Naive thymus-derived CD8-positive, alpha-beta T cell (primary cell): ENCODE measurements at places on chromosomes 7 and 10.
A peak's percentile ranks its signal among the peaks of the same experiment; 100 is the strongest.

DNA sequence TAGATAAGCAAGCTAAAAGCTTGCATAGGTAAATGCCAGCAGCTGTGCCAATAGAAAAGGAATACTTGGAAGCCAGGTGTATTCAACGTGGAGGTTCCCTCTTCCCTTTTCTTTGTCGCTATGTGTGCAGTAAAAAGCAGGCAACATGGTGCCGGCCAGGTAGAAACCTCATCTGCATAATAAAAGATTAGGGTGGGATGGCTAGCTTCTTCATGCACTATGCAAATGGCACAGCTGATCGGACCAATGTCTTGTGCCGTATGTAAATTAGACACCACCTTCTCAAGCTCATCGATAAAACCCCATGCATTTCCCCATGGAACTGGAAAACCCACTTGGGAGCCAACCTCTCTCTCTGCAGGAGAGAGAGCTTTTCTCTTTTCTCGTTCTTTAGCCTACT lies 150.9 kb upstream of the FOXK1 start:
- DNase-seq = no peak

- no peak for DNase-seq
Observed at GRCh38 chr7:17404006-17404405, 105.6 kb downstream of the AHR start.

DNA sequence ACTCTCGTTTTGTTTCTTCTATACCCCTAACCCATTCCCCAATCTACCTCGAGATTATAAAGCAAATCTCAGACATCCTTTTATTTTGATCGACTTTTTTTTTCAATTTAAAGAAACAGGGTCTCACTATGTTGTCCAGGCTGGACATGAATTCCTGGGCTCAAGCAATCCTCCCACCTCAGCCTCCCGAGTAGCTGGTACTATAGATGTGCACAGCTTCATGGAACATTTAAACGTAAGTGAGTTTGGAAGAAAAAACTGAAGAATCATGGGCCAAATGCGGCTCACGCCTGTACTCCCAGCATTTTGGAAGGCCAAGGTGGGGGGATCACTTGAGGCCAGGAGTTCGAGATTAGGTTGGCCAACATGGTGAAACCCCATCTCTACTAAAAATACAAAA lies 96.0 kb downstream of the UPF2 start:
- no peak for DNase-seq

GRCh38 chr7:15749631-15750030 lies 63.1 kb upstream of the MEOX2 start:
- DNase-seq = no peak

DNA sequence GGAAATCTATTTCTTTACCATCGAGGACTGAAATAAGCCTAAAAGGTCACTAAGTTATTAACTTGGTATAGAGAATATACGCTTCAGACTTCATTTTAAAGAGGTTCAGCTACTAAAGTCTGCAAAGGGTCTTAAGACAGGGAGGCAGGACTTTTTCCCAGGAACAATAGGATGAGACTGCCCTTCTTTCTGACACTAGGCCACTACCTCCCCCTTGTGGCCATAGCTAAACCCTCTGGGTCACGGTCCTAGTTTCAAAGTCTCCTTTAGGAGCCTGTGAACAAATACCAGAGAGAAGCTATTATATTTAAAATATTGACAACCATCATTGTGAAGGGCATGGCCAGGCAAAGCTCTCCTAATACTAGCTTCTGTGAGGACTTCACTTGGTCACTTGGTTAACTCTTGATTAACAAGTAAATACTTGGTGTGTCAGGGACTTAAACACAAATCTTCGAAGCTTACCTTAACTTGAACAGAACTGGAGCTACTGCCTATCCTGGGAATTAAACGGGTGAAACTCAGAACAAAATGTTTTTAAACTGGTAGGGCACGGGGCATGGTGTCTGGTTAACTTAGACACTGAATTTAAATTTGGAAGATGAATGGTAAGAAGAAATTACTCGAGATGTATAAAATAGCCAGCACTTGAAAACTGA lies 75.6 kb downstream of the CCDC6 start:
- no peak for DNase-seq

DNA sequence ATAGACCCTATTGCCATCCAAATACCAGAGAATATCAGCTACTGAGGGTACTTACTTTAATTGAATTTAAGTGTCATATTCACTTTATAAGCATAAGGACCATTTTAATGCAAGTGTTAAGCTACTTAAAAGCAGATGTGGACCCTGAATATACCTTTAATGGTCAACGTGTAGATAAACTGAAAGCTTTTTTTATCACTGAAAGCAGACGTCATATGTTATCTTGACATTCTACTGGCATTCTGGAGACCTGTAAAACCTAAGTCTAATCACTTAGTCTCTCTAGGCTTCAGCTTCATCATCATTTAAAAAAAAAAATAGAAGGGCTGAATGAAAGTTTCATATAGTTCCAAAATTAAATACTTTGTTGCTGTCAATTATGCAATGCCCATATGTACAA lies 116.5 kb downstream of the ELAPOR2 start:
- no peak for DNase-seq

GRCh38 chr10:49173853-49174252 lies 14.3 kb downstream of the TMEM273 start:
- DNase-seq = no peak

DNA sequence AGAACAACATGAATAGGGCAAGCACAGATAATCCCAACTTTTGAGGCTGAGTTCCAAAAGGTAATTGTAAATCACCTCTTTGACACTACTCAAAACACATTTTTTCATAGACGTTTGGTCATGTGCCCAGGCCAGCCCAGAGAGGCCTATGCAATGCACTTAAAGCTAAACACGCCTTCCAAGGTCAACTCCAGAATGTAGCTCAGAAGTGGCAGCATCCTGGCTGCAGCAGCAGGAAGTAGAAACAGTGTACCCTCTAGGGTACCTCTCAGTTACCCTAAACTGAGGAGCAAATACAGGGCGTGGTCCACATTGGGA lies 58.7 kb downstream of the OSBPL3 start:
- no peak for DNase-seq

DNA sequence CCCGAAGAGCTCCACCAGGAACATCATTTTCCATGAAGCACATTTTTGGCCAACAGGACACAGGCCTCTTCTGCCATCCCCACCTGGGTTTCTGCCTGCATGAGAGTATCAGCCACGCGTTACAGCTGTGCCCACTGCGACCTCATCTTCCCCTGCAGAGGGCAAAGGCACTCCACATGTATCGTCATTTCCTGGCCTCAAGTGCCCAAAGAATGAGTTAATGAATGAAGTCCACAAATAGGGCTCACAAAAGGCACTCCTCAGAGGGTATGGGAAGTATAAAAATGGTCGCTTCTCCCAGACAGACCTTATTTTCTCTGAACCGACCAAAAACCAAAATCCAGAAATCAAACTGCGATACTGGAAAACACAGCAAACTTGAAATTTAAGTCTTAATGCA lies 18.5 kb downstream of the ELMO1 start:
- no peak for DNase-seq

- peak; percentile 72 for DNase-seq
Observed at GRCh38 chr7:99693427-99694200, 13.8 kb upstream of the CYP3A5 start.

DNA sequence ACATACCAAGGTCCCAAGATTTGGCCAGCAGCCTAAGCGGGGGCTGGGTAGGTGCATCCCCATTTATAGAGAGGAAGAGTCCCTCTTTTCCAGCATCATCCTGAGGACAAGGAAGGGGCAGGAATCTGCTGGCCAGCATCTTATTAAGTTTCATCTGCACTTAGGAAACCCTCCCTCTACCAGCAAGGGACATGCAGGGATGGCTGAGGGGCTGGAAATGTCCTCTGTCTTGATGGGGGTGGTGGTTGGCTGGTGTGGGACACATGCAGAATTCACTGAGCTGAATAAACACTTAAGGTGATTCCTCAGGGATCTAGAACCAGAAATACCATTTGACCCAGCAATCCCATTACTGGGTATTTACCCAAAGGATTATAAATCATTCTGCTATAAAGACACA lies 42.1 kb downstream of the NOD1 start:
- no peak for DNase-seq

DNA sequence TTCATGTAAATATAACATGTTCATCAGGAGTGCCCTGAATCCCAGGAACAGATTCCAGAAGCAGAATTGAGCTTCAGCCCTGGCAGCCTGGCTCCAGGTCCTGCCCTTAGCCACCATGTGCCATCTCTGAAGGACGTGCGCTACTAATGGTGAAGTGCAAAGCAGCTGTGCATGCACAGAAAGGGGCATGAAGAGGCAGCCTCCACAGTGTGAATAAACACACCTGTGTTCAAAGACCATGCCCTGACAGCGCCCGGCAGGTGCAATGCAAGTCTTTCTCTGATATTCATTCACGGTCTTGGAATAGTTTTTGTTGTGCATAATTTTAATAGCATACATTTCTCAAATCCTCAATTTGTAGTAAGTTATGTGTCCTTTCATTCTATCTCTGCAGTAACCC lies 250.4 kb upstream of the TCERG1L start:
- DNase-seq = no peak

GRCh38 chr7:68789597-68789996 lies 808.7 kb upstream of the AUTS2 start:
- no peak for DNase-seq

GRCh38 chr7:37683246-37684120 lies at the start of gene GPR141:
Gene GPR141 (plus strand): TSS chr7:37683766. CDS start chr7:37740394, 56,628 bp downstream.
- DNase-seq = no peak

DNA sequence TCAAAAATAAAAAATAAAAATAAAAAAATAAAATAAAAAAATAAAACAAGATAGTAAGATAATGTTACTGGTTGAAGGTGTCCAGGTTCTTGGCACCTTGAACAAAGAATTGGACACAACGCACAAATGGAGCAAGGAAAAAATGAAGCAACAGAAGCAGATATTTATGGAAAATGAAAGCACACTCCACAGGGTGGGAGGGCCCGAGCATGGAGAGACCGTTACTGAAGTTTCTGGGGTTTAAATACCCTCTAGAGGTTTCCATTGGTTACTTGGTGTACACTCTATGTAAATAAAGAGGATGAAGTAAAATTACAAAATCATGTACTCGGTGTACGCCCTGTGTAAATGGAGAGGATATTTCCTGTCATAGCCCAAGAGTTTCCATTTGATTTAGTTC lies 15.7 kb upstream of the PFKP start:
- no peak for DNase-seq

- no peak for DNase-seq
Observed at GRCh38 chr10:11683529-11684320, 58.5 kb upstream of the ECHDC3 start.

DNA sequence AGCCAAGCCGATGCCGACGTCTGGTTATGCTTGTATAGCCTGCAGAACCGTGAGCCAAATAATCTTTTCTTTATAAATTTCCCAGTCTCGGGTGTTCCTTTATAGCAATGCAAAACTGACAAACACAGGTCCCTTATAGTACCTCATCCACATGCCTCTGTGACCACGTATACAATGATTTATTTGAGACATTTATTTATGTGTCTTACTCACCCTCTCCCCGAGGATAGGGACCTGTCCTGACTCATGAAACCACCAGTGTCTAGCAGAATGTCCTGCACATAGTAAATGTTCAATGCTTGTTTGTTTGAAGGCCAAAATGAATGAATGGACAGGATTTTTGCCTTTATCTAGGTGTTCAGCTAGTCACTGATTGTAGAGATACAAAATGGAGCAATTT lies 147.9 kb upstream of the FZD8 start:
- DNase-seq = no peak

GRCh38 chr10:42640610-42641229 lies 2.4 kb upstream of the ZNF33B start:
- no peak for DNase-seq

GRCh38 chr10:71547312-71547711 lies 150.6 kb downstream of the CDH23 start:
- no peak for DNase-seq

DNA sequence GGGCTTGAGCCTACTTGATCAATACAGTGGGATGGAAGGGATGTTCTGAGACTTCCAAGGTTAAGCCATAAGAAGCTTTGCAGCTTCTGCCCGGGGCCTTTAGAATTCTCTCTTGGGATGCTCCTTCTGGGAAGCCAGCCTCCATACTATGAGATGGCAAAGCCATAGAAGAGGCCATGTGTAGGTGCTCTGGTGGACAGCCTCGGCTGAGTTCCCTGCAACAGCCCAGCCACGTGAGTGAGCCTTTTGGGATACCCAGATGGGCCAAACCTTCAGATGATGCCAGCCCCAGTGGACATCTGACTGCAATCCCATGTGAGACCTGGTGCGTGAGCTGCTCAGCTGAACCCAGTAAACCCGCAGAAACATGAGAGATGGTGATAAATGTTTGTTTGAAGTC lies 370.6 kb downstream of the RPS24 start:
- no peak for DNase-seq

GRCh38 chr10:46002916-46003693 lies 27.3 kb downstream of the NCOA4 start:
- DNase-seq = no peak

DNA sequence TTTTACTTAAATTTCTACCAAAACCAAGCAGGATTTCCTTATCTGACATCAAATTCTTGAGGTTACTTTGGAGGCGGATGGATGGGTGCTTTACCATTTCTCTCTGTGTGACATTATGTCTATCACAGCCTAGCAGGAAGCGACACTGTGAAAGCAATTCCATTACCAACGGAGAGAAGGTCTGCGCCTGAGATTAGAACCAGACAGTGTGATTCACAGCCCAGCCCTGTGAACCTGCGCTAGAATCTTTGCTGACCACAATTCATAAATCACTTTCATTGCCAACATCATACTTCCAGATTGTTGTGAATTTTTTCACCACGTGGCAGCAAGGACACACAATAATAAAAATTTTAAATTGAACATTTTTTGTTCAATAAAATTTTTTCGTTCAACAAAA lies 126.5 kb downstream of the CUBN start:
- DNase-seq = peak; percentile 65

DNA sequence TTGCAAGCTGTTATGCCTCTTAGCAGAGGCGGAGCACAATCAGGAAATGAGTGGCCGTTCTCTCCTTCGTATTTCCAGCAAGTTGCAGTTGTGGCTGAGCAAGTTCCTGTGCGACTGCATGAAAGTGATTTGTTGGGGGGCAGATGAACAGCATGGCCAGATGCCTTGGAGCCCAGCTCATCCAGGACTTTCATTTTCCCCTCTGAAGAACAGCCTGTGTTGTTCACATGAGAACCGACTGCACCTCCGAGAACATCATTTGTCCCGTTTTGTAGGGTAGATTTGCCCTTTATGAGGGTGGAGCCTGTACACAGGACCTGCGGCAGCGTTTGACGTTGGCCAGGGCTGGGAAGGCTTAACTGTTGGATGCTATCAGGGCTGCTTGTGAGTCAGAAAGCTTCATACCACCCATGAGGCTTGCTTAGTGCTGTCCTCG lies 4.4 kb downstream of the BAG3 start:
- peak; percentile 4 for DNase-seq

- DNase-seq = no peak
Observed at GRCh38 chr10:72927485-72927884, 27.1 kb downstream of the PLA2G12B start.

GRCh38 chr7:132536654-132537395 lies 39.4 kb downstream of the PLXNA4 start:
- DNase-seq = no peak

- no peak for DNase-seq
Observed at GRCh38 chr10:124015991-124016390, 77.4 kb downstream of the CHST15 start.

GRCh38 chr10:26372513-26373354 lies 65.4 kb upstream of the APBB1IP start:
- no peak for DNase-seq
